Activated CD8-positive, alpha-beta memory T cell treated with anti-CD3 and anti-CD28 coated beads for 4 hours (primary cell): ENCODE measurements at places on chromosomes 3 and 15.

GRCh38 chr15:98195796-98196195 lies 235.3 kb downstream of the ARRDC4 start:
- DNase-seq, result no peak

GRCh38 chr3:122215592-122216298 lies 32.3 kb downstream of the CASR start:
- DNase-seq, result no peak

DNA sequence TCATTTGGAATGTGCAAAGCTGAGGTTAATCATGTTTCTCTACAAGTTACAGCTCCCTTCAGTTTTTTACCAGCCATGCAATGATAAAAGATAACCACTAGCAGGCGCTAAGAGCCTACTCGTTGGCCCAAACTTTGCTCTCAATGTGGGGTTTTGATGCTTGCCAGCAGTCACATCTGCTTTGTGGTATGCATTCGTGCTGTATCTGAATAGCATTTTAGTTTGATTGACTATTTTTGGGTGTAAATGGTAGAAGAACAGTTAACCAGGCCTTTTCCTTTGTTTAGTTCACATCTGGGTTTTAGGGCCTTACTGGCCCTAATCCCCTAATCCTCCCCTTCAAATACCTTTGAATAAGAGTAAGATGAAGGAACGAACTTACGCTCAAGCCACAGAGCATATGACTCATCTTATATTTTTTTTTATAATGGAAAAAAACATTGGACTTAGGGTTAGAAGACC lies 4.4 kb upstream of the CLDN11 start:
- DNase-seq, result no peak

- no peak for DNase-seq
Measured at GRCh38 chr3:34268032-34268709, 469.7 kb downstream of the PDCD6IP start.

DNA sequence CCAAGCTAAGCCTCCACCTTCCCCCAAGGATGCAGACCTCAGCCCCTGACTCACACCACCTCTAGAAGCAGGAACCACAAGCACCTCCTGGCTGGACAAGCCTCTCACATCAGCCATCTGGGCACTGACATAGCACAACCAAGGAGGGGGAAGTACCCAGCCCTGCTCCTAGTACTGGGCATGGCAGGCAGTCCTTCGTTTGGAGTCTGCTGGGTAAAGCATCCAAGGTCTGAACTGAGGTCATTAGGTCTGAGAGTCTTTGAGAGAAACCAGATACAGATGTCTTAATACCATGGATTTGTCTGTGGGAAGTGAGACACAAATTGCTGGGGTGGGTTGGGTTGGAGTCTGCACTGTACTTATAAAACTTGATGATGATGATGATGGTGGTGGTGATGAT lies 61.8 kb downstream of the CCDC33 start:
- no peak for DNase-seq

GRCh38 chr15:66959875-66960274 lies 105.5 kb upstream of the SMAD3 start:
- no peak for DNase-seq

- no peak for DNase-seq
Measured at GRCh38 chr3:166478356-166478755, 641.1 kb upstream of the BCHE start.
